NCI-H187 treated with DMSO at 0.1 percent for 48 hours (cell line): ENCODE measurements at places on chromosomes 5 and 9.

DNA sequence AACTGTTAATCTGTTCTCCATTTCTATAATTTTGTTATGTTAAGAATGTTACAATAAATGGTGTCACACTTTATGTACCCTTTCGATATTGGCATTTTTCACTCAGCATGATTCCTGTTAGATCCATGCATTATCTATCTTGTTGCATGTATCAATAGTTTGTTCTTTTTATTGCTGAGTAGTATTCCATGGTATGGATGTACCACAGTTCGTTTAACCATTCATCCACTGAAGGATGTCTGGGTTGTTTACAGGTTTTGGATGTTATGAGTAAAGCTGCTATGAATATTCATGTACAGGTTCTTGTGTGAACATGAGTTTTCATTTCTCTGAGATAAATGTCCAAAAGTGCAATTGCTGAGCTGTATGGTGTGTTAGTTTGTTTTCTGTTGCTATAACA, 26.3 kb upstream of the CCDC112 start:
- DNase-seq, result no peak

- no peak for DNase-seq
Measured at GRCh38 chr5:51846015-51846414, 462.8 kb downstream of the ISL1 start.

- DNase-seq, result no peak
Measured at GRCh38 chr5:19200251-19200650, 787.7 kb downstream of the CDH18 start.

DNA sequence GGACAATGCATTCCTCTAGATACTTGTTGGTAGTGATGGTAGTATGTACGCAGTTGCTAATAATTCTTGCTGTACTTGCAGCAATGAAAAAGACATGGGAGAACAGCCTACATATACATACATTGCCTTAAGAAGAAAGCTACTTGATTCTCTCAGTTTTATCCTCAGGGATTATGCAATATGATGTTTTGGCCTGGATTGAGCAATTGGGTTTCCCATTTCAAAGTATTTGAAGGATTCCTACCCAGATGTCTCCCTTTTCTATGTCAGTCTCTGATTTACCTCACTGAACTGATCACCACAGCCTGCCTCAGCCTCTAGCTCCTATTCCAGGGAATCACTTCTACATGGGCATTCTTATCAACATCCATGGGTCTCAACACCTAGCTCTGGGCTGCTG, 210.1 kb upstream of the CDH10 start:
- no peak for DNase-seq

DNA sequence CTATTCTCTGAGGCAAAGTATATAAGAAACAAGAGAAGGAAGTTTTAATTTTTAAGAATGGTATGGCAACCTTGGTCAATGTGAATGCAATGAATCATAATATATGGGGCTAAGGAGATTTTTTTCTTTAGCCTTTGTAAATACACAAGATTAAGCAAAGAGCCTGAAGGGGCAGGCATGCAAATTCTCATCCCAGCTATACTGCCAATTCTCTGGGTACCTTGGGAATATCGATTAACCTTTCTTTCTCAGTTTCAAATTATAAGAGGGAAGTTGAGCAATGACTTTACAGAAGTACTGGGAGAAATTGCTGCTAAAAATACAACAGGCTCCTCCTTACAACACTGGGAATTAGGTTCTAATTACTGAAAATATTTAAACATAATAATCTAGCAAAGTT, 97.5 kb downstream of the MRPS27 start:
- DNase-seq, result no peak

- DNase-seq, result no peak
Measured at GRCh38 chr9:74369844-74370243, 127.3 kb upstream of the RORB start.

- no peak for DNase-seq
Measured at GRCh38 chr5:126070481-126070880, 352.7 kb upstream of the GRAMD2B start.

DNA sequence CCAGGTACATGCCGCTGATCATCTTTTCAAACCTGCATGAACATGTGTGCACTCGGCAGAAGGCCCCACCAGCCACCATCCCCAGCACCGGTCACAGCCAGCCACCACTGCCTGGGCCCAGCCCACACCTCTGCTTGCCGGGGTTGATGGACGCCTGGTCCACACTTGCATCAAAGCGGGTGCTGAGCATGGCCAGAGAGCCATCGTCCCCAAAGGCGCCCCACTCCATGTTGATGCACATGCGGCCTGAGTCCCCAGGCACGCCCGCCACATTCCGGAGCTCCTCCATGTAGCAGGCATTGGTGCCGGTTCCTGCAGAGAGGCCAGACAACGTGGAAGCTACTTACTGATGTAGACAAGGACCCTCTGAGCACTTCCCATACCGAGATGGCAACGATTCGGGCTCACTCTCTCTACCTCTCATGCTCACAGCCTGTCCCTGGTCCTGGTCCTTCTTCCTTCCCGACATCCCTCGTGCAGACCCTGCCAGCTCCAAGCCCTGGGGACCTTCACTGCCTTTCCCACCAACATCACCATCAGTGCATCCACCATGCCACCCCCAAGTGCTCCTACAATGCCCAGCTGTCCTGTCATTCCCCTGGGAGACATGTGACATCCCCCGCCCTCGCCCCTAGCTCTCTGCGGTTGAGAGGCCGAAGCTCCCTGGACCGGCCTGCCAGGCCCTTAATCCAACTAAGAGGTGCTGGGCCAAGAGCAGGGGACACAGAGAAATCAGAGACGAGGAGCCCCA, 17.2 kb downstream of the HK3 start:
- DNase-seq, result no peak

DNA sequence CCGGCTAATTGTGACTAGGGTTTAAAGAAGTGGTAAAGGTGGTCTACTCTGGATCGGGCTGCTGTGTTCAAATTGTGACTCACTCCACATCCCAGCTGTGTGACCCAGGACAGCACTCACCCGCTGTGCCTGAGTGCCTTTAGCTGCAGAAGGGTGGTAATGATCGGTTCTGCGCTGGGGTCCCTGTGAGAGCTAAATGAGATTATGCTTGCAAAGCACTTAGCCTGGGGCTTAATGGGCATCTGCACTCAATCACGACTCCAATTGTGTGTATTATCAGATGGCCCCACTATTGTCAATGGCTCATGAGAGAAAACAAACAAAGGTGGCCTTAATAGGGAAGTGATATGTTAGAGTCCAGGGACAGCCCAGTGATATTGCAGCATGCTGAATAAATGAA, 25.1 kb upstream of the TBC1D2 start:
- no peak for DNase-seq

- DNase-seq, result no peak
Measured at GRCh38 chr9:70581214-70581954, 166.9 kb upstream of the KLF9 start.
